ENCODE measurements at places on chromosomes 3 and 15.

DNA sequence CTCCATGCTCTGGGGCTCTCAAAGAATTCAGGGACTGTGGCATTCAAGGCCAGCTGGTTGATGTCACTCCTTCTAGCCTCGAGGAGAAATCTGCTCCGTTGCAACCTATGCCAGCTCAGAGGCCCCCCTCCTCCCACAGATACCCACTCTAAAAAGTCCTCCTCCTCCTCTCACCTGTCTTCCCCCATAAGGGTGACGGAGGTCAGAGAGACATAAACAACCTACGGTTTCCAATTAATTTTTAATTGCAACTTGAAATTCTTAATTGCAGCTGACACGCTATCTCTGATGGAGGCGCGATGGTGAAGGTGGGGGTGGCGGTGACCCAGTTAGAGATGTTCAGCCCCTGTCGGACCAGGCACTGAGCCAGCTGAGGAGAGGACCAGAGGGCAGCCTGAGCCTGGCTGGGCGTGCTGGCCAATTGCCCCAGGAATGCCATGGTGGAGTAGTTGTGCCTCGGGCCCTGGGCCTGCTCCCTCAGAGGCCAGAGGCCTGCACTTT, 43.2 kb upstream of the INSYN1 start:
- DNase-seq, result no peak

- no peak for DNase-seq
Observed at GRCh38 chr3:156016902-156017301, 103.5 kb upstream of the KCNAB1 start.

- no peak for DNase-seq
Observed at GRCh38 chr3:39139442-39139841, 13.9 kb downstream of the CSRNP1 start.

DNA sequence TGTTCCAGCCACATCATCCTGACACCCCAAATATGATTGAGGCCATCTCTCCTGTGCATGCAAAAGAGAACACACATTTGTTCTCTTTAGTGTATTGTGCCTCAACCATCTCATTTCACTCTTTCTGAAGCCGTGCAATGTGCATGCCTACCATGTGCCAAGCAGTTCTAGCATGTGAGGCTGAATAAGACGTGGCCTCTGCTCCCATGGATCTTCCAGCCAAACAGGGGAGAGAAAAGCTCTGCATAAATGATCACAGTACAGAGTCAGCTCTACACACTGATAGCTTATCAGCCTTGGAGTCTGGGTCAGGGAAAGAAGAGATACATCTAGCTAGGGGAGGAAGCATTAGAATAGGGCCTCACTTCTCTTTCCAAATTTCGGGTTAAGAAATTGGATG, 48.2 kb upstream of the ATG7 start:
- no peak for DNase-seq

- no peak for DNase-seq
Observed at GRCh38 chr3:63764511-63764910, 54.6 kb upstream of the C3orf49 start.

GRCh38 chr3:15572138-15572537, 29.2 kb downstream of the HACL1 start:
- DNase-seq, result no peak

DNA sequence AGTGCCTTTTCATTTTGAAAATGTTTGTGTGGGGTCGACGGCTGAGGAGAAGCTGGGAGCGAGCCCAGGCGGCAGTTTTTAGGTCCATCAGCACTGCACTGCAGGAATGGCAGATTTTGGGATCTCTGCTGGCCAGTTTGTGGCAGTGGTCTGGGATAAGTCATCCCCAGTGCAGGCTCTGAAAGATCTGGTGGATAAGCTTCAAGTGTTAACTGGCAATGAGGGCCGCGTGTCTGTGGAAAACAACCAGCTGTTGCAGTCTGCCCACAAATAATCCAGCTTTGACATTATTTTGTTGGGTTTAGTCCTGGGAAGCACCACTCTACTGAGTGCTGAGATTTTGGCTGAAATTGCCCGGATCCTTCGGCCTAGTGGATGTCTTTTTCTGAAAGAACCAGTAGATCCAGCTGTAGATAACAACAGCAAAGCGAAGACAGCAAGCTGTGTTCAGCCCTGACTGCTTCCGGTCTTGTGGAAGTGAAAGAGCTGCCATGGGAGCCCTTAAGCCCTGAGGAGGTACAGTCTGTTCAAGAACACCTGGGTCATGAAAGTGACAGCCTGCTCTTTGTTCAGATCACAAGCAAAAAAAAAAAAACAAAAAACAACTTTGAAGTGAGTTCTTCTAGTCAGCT, 13.1 kb upstream of the ANP32A start:
- no peak for DNase-seq

- no peak for DNase-seq
Observed at GRCh38 chr3:112427123-112427522, 72.1 kb downstream of the BTLA start.

- DNase-seq, result no peak
Observed at GRCh38 chr3:119637679-119638477, 22.5 kb downstream of the POPDC2 start.

DNA sequence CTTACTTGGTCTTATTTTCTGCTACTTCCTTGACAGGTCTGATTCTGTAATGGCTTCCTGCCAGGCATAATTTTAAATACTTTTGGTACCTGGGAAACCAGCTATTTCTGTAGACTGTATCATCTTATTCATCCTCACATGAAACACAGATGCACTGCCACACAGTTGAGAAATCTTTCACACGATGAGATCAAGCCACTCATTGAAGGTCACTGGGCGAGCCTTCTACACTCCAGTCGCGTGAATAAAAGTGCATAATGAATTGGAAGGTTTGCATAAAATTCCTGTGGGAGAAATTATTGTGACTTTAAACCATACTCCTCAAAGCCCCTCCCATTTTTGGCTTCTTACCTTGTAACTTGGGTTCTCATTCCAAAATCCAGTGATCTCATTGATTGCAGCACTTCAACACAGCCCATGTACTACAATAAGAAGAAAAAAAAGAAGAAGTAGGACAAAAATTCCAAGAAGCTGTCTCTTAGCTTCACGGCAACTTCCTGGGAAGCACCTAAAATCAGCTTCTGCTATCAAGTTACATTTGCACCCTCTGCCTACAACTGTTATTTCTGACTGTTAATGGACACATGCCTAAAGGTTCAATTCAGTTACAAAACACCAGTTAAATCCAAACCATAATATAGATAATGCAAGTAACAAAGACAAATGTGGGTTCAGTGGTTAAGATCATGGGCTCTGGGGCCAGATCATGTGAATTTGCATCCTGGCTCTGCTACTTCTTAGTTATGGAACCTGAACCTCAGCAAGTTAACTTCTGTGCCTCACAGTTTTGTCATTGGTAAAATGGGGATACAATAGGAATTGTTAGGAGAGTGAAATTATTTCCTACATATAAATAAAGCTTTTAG, 39.0 kb downstream of the SHC4 start:
- DNase-seq, result no peak

- no peak for DNase-seq
Observed at GRCh38 chr15:79357566-79357965, 46.7 kb downstream of the TMED3 start.

- no peak for DNase-seq
Observed at GRCh38 chr3:77256584-77257503, 216.9 kb downstream of the ROBO2 start.

DNA sequence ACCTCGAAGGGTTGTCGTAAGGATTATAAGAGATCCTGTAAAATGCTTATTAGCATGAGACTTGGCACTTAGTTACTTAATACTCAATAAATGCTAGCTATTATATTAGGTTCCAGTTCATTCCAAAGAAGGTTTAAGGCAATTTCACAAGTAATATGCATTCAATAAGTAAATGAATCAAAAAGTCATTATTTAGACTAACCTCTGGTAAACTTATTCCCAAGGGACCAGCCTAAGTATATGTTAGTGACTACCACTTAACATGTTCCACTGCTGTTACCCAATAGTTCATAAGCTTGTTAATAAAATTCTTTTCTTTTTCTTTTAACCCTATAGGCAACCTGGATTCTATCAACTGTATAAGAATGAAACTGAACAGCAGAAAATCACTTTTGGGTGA, 5.1 kb downstream of the PDCD10 start:
- no peak for DNase-seq

GRCh38 chr3:111585217-111585616, 9.9 kb downstream of the ZBED2 start:
- no peak for DNase-seq

- no peak for DNase-seq
Observed at GRCh38 chr3:21168471-21168870, 582.5 kb downstream of the ZNF385D start.
